ENCODE measurements at places on chromosomes 5 and 9.

- DNase-seq: peak; percentile 65
These were observed 26.8 kb upstream of the RPL26L1 start for GRCh38 chr5:172932313-172933017.

DNA sequence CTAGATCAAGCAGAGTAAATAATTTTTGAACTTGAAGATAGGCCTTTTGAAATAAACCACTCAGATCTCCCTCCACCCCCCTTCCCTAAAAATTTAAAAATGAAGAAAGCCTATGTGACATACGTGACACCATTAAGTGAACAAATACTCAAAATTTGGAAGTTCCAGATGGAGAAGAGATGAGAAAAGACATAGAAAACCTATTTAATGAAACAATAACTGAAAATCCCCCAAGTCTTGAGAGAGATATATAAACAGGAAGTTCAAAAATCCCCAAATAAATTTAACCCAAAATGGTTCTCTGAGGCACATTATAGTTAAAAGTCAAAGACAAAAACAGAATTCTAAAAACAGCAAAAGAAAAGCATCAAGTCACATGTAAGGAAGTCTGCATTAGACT is 428.6 kb downstream of the PSAT1 start:
- DNase-seq: no peak

- peak; percentile 82 for DNase-seq
These were observed at the start of gene SEMA5A for GRCh38 chr5:9545992-9546851. SEMA5A (minus strand) TSS chr5:9546075; CDS start chr5:9379946, 166,129 bp downstream.

GRCh38 chr5:179819296-179820126 is 1.2 kb upstream of the SQSTM1 start:
- peak; percentile 73 for DNase-seq

GRCh38 chr9:95045751-95046150 is 271.8 kb downstream of the FANCC start:
- no peak for DNase-seq

GRCh38 chr5:131677115-131677514 is 42.1 kb upstream of the RAPGEF6 start:
- DNase-seq: no peak

- DNase-seq: no peak
These were observed 15.0 kb downstream of the TENT4A start for GRCh38 chr5:6728011-6728794.

DNA sequence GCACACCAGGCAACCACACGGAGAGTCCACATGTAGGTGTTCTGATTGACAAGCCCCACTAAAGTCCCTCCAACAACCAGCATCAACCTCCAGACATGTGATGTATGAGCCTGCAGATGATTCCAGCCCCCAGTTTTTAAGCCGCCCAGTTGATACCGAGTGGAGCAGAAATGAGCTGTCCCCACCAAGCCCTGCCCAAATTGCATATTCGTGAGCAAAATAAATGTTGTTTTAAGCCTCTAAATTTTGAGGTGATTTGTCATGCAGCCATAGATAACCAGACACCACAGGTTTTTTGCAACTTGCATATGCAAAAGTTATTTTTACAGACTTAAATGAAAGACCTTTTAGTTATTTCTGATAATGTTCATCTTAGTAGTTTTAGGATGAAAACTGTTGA is 187.7 kb downstream of the PIK3R1 start:
- no peak for DNase-seq
